ENCODE measurements at places on chromosomes 1 and 21.

DNA sequence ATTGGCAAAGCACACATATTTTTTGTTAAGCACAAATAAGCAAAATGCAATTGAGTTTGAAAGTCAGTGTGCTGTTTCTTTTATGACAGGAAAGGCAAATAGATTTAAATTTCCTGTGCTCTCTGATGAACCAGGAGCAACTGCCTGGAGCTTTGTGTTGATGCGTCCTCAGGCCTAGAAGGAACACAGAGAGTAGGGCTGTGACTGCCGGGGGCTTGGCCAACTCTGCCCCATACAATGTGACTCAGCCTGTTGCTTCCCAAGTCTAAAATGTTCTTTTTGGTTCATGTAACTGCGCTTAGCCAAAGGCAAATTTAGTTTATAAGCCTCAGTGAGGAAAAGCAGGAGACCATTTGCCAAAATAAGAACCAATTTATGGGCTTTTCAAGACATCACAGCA is 37.5 kb downstream of the TOR1AIP2 start:
- DNase-seq: no peak

GRCh38 chr1:218930472-218931241 is 243.0 kb upstream of the LYPLAL1 start:
- DNase-seq: no peak

- no peak for DNase-seq
These were observed 15.6 kb downstream of the PLXNA2 start for GRCh38 chr1:208228550-208228949.

DNA sequence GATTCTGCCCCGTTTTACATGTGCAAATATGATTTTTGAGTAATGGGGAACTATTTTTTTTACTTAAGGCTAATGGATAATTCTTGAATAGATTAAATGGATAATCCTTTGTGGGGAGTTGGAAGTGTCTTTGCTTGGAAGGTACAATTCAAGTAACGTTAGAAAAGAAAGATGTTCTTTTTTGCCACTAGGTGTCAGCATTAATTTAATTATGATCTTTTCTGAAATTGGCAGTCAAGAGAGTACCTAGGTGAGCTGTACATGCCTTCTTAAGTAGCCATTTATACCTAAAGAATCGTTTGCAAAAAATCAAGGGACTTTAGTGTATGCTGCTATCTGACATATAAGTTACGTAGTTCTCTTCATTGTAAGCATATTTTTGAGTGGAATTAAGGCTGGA is 2.2 kb downstream of the FBXO28 start:
- DNase-seq: peak; percentile 77

- DNase-seq: peak; percentile 83
These were observed 11.9 kb downstream of the PIGV start for GRCh38 chr1:26799479-26800142.

DNA sequence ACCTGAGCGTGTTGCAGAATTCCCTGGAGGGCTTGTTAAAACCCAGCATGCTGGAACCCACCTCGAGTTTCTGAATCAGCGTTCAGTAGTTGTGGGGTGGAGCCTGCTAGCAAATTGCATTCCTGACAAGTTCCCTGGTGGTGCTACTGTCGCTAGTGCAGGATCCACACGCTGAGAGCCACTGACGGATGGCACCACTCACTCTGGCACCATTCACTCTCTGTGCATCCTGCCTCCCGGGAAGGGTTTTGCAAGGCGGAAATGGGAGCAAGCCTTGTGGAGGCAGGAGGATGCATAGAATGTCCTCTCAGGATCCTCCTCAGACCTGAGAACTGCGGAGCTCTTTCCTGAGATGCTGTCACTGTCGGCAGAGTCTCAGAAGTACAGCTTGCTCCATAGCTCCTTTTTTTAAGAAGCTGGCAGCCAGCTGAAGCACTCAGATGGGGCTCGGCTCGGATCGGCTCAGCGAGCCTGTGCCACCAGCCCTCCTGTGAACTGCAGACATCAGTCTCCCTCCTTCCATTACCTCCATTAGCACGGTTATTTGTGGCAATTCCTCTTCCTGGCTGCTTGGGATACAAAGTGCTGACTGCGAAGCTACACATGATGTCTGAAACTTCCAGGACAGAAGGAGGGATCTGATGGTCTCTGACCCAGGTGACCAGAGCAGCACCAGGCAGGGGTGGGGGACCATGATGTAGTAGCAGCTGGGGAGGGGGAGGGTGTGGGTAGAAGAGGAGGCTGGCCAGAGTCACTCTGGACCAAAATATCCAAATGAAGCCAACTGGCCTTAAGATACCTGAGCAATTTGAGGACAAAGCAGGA is 89.6 kb downstream of the C1orf94 start:
- DNase-seq: peak; percentile 1

DNA sequence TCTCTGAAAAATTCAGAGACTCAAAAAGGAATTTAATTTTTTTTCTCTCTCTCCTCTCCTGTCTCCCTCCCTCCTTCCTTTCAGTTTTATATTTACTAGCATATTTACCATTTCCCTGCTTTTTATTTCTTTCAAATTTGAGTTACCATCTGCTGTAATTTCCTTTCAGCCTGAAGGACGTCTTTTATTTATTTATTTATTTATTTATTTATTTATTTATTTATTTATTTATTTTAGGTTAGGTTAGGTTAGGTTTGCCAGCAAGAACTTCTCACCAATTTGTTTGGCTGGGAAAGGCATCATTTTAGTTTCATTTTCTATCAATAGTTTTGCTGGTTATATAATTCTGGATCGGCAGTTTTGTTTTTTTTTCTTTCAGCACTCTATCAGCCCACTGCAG is 231.7 kb upstream of the ZRANB2 start:
- no peak for DNase-seq
